ENCODE measurements at places on chromosomes 1 and 21.

DNA sequence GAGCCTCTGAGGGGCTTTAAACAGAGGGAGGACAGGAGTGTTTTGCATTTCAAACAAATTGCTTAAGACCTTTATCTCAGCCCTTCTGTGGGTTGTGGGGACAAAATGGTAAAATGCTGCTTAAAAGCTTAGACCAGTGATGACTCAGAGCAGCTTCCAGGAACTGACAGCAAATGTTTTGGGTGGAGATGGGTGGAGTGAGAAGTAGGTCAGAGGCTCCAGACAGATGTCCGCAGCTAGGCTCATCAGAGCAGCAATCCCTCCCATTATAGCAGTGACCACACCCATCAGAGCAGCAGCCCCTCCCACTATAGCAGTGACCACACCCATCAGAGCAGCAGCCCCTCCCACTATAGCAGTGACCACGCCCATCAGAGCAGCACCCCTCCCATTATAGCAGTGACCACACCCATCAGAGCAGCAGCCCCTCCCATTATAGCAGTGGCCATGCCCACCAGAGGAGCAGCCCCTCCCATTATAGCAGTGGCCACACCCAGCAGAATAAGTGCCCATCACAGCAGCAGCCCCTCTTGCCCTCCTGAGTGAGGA is 532.2 kb downstream of the MATN1 start:
- DNase-seq, result peak; percentile 81

DNA sequence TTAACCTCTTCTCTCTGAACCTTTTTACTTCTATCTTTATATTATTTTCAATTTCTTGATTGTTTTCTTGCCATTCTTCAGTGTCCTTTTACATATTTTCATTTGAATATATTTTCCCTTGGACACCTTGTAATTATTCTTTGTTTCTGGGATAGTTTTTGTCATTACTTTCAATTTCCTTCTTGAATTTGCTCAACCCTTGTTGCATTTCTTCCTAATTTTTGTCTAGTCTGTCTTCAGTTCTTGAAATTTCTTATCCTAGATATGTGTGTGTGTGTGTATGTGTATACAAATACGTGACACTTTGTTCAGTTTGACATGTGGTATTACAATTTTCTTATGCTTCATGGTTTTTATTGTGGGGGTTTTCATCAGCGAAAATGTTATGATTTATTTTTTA is 1.9 kb upstream of the GALNT2 start:
- no peak for DNase-seq

DNA sequence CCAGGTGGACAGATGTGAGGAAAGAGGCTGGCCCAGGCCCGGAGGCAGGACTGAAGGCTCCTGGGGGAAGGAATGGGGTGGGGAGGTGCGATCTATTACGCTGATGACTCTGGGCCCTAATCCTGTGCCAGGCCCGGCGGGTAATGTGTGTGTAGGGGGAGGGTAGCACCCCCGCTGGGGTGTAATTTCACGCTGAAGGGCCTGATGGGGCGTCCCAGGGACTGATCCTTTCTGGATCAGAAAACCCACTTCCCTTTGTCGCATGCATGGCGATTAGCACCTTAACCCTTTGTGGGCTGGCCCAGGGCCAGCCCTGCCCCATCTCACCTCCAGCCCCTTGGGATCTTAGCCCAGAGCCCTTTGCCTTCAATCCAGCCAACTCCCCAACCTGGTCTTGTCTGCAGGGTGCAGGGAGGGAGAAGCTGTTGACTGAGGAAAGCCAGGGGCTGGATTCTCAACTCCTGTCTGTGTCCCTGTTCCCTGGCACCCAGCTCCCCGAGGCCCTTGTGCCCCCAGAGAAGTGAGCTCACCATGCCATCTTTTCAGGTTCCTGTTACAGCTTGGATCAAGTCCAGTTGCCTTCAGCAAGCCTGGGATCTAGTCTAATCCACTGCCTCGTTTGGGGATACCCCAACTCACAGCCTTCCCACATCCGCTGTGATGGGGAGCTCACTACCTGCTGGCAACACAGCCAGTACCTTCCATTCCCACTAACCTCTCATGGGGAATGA is 26.0 kb downstream of the KNCN start:
- DNase-seq, result no peak

GRCh38 chr21:35274090-35274489 is 225.0 kb upstream of the RUNX1 start:
- no peak for DNase-seq

GRCh38 chr1:20662110-20662475 is 924 bp upstream of the DDOST start:
- DNase-seq, result no peak

- peak; percentile 35 for DNase-seq
Measured at GRCh38 chr1:1359308-1359663, 931 bp upstream of the MXRA8 start.

DNA sequence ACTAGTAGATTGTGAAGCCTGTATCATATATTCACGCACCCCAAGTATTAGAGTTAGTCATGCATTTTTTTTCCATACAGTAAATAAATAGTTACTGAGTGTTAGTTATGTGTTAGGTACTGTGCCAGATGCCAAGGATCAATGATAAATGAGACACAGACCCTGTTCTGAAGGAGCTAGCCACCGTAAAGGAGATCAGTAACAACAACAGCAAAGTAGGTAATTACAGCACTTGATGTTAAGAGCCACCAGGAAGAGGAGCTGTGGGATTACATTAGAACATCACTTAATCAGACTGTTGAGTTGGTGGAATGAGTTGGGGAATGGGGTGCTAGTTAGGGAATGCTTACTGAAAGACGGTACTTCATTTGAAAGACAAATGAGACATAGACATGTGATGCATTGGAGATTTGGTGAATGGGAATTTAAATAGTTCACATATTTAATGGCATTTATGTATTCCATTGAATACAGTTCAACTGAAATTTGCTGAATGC is 21.0 kb downstream of the PRKAA2 start:
- DNase-seq, result no peak

- no peak for DNase-seq
Measured at GRCh38 chr1:221700948-221701347, 40.9 kb downstream of the DUSP10 start.

- no peak for DNase-seq
Measured at GRCh38 chr1:29245876-29246275, 9.6 kb downstream of the PTPRU start.

- DNase-seq, result no peak
Measured at GRCh38 chr21:15206514-15206913, 141.7 kb upstream of the NRIP1 start.

DNA sequence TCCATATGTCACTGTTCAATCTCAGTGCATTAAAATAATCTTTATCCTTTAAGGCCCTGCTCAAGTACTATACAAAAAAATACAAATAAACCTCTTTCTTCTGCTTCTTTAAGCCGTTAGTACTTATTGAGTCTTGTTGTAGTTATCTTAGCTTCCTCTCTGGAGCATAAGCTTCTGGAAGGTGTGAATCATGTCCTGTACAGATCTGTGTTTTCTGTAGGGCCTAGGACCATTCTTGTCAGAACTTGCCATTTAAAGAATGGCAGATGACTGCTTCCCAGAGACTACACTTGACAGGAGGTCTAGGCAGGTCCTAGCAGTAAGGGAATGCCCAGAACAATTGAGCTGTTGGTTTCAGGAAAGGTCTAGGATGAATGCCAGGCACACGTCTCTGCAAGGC is 12.9 kb downstream of the NEK7 start:
- no peak for DNase-seq

GRCh38 chr1:41272601-41273000 is 30.5 kb upstream of the SCMH1 start:
- no peak for DNase-seq

DNA sequence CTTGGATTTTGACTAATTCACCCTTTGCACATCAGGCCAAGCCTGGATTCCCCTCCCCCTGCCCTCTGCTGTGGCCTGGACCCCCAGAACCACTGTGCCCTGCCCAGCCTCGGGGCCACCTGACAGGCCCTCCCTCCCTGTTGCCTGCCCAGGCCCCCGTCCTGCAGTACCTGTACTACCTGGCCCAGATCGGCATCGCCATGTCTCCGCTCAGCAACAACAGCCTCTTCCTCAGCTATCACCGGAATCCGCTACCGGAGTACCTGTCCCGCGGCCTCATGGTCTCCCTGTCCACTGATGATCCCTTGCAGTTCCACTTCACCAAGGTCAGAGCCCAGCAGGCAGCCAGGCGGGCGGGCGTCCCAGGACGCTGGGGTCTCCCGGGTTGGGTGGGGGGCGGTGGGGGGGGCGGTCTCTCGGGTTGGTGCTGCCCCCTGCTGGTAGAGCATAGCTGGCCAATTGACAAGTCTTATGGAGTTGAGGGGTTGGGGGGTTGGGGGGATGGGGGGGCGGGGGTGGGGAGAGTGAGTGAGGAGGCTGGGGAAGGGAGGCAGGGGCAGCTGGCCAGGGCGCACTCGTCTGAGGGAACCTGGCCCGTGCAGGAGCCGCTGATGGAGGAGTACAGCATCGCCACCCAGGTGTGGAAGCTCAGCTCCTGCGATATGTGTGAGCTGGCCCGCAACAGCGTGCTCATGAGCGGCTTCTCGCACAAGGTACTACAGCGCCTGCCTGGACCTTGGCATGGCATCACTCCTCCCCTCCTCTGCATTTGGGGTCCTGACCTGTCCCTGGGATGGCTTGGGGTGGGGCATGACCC is 10.7 kb downstream of the AMPD2 start:
- DNase-seq, result no peak

Measured in CD4-positive, alpha-beta T cell treated with Interleukin-17A for 1 hour (primary cell).